ENCODE measurements at places on chromosomes 6 and 20.

GRCh38 chr20:61908057-61909026 is 157.3 kb downstream of the TAF4 start:
- peaks cover 4% of the 10 kb centered on the region for H3K27me3 ChIP-seq
- H3K27ac ChIP-seq, result no peak overlapping the region
- DNase-seq, result no peak
- no peak overlapping the region for H3K4me3 ChIP-seq
- H3K36me3 ChIP-seq, result no peaks in the 10 kb centered on the region
- H3K4me1 ChIP-seq, result peaks cover 16% of the 10 kb centered on the region

GRCh38 chr6:136059308-136059707 is 190.8 kb downstream of the MTFR2 start:
- no peaks in the 10 kb centered on the region for H3K27me3 ChIP-seq
- no peaks in the 10 kb centered on the region for H3K4me1 ChIP-seq
- DNase-seq, result no peak
- H3K27ac ChIP-seq, result no peak overlapping the region

- no peaks in the 10 kb centered on the region for H3K27me3 ChIP-seq
- no peak overlapping the region for H3K4me3 ChIP-seq
- H3K36me3 ChIP-seq, result peaks cover 46% of the 10 kb centered on the region
- DNase-seq, result no peak
- H3K27ac ChIP-seq, result no peak overlapping the region
- peaks cover 51% of the 10 kb centered on the region for H3K4me1 ChIP-seq
Observed at GRCh38 chr20:32444474-32445220, 86.5 kb downstream of the ASXL1 start.

DNA sequence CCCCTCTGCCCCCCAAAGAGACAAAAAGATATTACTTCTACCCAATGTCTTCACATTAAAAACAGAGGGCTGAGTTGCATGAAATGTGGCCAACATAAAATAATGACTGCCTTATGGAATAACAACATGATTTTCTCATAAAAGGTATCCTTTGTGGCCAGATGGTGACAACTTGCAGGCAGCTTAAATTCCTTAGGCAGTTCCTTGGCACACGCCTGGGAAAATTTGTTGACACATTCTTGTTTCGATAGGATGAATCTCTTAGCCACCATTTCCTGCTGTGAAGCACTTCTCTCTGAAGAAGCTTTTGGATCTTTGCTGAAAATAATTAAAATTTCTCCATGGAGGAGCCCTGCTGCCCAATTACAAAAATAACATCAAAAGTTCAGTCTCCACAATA is 109.0 kb upstream of the COL21A1 start:
- no peak overlapping the region for H3K27ac ChIP-seq
- no peak overlapping the region for H3K4me3 ChIP-seq
- no peaks in the 10 kb centered on the region for H3K4me1 ChIP-seq
- H3K27me3 ChIP-seq, result peaks cover 5% of the 10 kb centered on the region
- DNase-seq, result no peak

DNA sequence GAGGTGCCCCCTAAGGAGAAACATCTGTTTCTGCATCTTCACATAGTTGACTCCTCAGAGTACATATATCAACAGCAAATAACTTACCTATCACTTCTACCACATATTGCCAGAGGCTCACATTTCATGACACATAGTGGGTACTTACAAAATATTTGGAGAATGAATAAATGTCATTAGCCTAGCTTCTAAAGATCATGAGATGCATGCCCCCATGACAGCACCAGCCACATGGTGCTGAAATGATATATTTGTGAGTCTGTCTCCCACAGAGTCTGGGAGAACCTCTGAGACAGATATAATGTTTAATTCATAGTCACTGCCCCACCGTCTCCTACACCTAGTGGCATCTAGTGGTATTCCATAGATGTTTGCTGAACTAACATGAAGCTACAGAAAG is 555.6 kb downstream of the KIF16B start:
- peak overlapping the region; percentile 4 for H3K27ac ChIP-seq
- H3K36me3 ChIP-seq, result peaks cover 68% of the 10 kb centered on the region
- DNase-seq, result no peak
- no peak overlapping the region for H3K4me3 ChIP-seq
- no peaks in the 10 kb centered on the region for H3K27me3 ChIP-seq

Measured in stimulated activated naive B cell treated with anti-CD40 and anti-IgM and Interleukin-4, amounts not matched to agents 10 μg/mL and 1 μg/mL and 100 μg/mL, for 72 hours (primary cell).